AG04450 (cell line): ENCODE measurements at places on chromosomes 6 and 20.

GRCh38 chr6:156620331-156620730 lies 156.8 kb upstream of the ARID1B start:
- DNase-seq: no peak

DNA sequence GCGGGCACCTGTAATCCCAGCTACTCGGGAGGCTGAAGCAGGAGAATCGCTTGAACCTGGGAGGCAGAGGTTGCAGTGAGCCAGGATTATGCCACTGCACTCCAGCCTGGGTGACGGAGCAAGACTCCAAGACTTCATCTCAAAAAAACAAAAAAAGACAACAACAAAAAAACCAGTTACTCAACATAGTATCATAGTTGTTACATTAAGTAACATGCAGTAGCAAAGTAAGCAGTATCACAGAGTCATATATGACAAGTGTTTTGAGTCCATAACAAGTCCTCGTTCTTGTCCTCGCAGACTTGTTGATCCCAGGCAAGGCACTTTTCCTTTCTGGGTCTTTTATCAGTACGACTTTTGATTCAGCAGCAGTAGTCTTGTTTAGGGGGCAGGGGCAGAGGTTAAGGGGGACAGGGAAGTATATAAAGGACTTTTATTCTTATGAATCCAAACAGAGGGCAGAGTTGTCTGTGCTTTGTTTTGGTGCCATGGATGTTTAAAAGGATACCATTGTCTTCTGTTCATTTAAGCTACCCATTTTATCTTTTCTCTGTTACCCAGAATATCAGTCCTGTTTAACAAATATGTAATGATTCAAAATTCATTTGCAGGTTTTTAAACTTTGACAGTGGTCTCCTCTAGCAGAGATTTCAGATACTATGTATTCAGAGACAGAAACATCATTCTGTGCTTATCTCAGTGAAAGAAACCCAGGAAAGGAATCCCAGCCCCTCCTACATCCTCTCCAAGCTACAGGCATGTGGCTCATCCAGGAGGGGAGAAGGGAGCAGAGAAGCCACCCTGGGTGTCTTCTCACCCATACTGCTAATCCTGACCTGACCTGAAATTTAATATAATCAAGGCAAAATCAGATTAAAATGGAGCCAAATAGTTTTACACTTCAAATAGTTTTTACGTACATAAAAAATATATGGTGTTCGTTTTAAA lies 137.9 kb upstream of the EDN1 start:
- DNase-seq: no peak

DNA sequence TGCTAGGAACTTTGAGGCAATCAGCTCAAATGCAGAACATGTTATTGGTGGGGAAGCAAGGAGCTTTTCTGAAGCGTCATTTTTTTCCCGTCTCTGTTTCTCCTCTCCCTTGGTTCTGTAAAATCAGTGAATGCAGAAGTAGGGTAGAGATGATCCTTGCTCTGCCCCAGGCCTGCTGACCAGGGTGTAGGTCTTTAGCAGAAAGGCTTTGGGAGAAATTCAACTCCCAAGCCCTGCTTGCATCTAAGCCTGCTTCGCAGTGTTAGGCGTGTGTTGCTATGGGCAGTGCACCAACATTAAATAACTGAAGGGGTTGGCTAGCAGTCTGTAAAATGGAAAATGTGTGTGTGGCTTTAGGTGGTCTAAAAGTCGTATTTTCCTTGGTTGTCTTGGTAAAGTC lies 45.9 kb downstream of the SASH1 start:
- no peak for DNase-seq

DNA sequence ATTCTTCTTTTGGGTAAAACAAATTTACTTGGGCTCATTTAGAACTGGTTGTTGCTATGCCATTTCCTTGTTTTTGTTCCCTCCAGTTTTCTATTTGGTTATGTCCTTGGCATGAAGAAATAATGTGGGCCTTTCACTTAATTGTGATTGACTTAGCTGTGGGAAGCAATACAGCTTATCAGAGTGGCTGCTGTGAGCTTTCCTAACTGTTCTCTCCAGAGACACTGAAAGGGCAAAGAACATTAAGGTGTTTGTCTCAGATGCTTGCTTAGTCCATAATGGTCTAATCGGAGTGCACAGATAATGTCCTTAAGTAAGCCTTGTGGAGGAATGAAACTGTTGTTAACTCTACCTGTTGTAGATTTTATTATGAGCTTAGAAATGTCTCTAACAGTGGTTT lies 56.6 kb downstream of the SH3BGRL2 start:
- DNase-seq: no peak

GRCh38 chr6:145090801-145091585 lies 644.3 kb downstream of the EPM2A start:
- no peak for DNase-seq

- DNase-seq: no peak
Measured at GRCh38 chr6:132289756-132290155, 111.5 kb downstream of the MOXD1 start.

GRCh38 chr6:160221423-160221822 lies 37.2 kb downstream of the SLC22A2 start:
- no peak for DNase-seq

GRCh38 chr6:34855463-34855862 lies 32.4 kb downstream of the TAF11 start:
- DNase-seq: no peak

- DNase-seq: no peak
Measured at GRCh38 chr20:8094850-8095249, 37.2 kb upstream of the PLCB1 start.

- no peak for DNase-seq
Measured at GRCh38 chr6:135191508-135192255, 10.6 kb downstream of the MYB start.

DNA sequence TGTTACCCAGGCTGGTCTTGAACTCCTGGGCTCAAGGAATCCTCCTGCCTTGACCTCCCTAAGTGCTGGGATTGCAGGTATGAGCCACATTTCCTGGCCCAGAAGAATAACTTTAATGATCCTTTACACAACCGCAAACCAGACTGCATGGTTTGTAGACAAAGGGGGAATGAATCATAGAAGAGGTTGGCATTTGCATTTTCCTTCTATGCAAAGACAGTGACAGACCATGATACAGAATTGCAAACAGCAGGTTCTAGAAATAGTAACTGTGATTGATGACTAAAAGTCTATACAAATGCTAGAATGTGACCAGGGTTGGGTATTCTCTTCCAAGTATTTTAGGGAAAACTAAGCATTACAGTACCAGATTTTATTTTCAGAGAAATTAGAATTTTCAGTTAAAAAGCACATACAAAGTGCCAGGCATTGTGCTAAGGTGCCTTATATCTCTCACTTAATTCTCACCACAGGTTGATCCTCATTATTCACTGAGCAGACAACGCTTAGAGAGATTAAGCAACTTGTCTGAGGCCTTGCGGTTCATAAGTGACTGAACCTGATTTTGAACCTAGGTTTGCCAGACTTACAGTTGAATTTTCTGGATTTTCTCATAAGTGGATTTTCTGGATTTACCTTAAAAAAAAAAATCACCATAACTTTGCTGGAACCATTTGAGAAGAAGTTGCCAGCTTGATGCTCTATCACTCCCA lies 146.6 kb downstream of the ZFAND3 start:
- DNase-seq: no peak

GRCh38 chr6:43127877-43128276 lies 43.2 kb upstream of the SRF start:
- no peak for DNase-seq

DNA sequence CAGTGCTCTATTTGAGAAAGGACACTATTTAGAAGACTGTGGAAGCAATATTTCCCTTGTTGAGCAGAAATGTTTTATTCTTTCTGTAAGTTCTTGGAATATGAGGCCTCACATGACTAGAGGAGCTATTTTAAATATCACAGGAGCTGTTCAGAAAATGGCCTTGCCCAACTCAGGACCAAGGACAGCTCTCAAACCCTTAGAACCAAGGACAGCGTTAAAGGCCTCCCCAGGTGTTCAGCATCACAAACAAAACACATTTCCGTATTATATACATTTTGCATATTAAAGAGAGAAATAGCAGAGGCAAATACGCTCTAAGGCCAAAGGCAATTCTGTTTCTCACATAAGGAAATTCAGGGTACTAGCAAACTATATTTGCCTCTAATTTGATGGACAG lies 631.4 kb downstream of the CDH26 start:
- no peak for DNase-seq

DNA sequence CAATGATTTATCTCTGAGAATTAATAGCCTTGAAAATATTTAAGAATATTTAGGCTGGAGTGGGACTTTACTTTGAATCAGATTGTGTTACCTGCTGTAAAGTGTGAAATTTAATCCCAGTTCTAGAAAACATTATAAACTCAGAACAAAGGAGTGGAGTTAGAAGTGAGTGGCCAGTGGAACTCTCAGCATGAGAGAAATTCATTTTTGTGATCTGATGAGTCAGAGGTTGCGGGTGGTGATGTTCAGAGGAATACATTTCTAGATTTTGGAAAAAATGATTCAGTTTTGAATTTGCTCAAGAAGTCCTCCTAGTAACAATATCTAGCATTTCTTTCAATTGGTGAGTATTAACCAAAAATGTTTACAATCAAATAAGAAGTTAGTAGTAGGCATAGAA lies 167.5 kb downstream of the ZFAND3 start:
- no peak for DNase-seq

- no peak for DNase-seq
Measured at GRCh38 chr20:4007383-4008025, 7.9 kb downstream of the RNF24 start.

- DNase-seq: no peak
Measured at GRCh38 chr20:20632644-20633043, 79.8 kb downstream of the RALGAPA2 start.
